Stimulated activated CD8-positive, alpha-beta memory T cell treated with anti-CD3 and anti-CD28 coated beads, Interleukin-15, amount 100 ng/mL, for 1 hour (primary cell): ENCODE measurements at places on chromosomes 3 and 15.

DNA sequence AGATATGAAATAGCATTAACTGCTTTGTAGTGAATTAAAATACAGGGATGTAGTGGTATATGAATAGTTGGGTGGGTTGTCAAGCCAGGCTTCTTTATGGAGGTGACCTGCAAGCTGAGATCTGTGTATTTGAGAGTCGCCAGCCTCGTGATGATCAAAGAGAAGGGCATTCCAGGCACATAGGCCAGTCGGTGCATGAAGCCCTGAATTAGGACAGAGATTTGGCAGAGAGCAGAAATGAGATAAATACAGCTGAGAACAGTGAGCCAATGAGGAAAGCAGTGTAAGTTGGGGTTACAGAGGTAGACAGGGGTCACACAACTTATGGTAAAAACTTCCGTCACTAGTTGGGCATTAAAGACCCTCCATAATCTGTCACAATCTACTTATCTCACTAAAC is 641.9 kb downstream of the OTOL1 start:
- no peak for DNase-seq

- peak; percentile 40 for DNase-seq
These were observed 23.5 kb downstream of the ZNF80 start for GRCh38 chr3:114213627-114214541.

DNA sequence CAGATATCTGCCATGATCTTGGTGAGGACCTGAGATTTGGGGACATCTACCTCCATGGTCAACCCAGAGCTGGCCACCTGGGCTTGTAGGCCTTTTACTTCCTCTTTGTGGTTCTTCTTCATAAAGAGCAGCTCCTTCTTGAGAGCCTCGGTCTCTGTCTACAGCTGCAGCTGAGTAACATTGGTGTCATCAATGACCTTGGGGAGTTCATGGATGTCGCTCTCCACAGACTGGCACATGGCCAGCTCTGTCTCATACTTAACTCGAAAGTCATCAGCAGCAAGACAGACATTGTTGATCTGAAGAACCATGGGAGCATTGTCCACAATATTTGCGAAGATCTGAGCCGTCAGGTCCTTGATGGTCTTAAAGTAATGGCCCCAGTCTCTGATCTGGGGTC is 15.7 kb upstream of the RASA2 start:
- DNase-seq, result no peak

DNA sequence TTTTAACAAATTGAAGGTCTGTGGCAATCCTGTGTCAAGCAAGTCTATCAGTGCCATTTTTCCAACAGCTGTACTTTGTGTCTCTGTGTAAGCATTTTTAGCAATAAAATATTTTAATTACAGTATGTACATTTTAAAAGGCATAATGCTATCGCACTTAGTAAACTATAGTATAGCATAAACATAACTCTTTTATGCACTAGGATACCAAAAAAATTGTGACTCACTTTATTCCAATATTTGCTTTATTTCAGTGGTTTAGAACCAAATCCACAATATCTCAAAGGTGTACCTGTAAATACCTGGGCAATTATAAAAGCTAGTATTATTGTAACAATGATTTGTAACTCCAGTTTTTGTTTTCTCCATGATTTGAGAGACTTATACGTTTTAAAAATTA is 46.5 kb downstream of the FRMD5 start:
- DNase-seq, result no peak

- no peak for DNase-seq
These were observed 133.6 kb upstream of the ABHD17C start for GRCh38 chr15:80561500-80561899.

GRCh38 chr3:81585056-81585455 is 176.4 kb downstream of the GBE1 start:
- DNase-seq, result no peak

GRCh38 chr3:171309906-171310359 is 150.3 kb downstream of the TNIK start:
- no peak for DNase-seq

- no peak for DNase-seq
These were observed 16.4 kb downstream of the ARRDC4 start for GRCh38 chr15:97976766-97977503.

- no peak for DNase-seq
These were observed 46.8 kb upstream of the DPPA4 start for GRCh38 chr3:109384164-109384563.

DNA sequence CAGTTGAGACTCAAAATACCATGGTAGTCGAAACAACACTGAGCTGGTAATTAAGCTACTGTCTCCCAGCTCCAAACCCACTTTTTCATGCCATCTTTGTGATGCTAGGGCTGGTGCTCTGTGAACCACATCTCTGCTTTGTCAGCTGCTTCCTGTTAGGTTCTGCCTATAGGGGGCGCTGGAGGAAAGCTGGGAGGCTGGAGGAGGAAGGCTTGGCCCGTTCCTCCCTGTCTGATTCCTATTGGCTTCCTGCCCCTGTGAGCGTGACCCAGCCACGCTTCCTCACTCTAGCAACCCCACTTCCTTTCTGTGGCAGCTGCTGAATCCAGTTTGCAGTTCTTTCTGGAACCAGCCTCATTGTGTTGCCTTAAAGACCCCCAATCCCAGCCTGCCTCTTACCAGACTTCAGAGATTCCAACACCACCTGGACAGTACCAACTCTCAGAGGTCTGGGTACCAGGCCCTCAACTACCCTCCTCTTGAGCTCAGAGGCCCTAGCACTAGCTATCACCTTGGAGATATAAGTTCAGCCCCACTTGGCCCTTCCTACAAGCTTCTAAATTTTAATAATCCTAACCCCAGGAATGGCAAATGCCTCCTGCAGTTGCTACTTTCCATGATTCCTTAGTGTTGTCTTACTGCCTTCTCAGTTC is 120.9 kb downstream of the ERC2 start:
- DNase-seq, result no peak

DNA sequence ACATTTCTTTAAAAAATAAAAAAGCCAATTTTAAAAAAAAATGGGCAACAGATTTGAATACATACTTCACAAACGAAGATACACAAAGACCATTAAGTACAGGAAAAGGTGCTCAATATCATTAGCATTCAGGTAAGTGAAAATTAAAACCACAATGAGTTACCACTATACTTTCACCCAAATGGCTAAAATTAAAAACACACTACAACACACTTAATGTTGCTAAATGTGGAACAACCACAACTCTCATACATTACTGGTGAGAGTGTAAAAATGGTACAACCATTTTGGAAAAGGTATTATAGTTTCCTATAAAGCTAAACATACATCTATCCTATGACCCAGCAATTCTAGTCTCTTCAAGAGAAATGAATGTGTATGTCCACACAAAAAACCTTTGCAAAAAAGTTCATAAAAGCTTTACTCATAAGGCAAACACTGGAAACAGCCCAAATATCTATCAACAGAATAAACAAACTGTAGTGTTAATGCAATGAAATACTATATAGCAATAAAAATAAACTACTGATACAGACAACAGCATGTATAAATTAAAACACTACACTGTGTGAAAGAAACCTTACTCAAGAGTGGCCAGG is 14.9 kb downstream of the IP6K1 start:
- no peak for DNase-seq

DNA sequence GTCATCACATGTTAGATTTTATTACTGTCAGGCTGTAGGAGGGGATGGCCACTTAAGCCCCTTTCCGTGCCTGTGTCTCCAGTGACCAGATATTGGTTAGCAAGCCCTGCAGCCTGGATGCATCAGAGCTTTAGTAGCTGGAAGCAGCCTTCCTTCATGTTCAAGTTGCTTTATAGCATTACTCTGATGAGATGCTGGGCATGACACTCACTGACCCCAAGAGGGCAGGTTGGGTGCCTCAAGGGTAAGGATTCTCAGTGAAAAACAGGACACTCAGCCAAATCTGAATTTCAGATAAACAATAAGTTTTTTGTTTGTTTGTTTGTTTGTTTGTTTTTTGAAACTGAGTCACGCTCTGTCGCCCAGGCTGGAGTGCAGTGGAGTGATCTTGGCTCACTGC is 68.5 kb upstream of the PTX3 start:
- no peak for DNase-seq

DNA sequence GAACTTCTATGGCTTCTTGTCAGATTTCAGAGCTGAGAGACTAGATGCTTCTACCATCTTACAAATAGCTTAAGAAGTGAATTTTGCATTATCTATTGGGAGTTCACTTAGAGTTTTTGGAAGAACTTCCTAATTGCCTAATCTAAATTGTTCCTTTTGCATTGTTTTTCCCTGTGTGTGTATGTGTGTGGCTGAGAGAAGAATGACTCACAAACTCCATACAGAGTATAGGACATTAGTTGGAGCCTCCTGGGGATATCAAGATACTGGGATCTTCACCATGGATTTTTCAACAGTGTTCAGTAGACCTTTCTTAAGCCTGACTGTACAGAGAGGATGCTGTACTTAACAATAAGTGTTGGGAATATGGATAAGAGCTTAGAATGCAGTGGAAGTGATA is 10.9 kb downstream of the TLNRD1 start:
- DNase-seq, result no peak

GRCh38 chr15:66654739-66655375 is 47.2 kb upstream of the SMAD6 start:
- no peak for DNase-seq

DNA sequence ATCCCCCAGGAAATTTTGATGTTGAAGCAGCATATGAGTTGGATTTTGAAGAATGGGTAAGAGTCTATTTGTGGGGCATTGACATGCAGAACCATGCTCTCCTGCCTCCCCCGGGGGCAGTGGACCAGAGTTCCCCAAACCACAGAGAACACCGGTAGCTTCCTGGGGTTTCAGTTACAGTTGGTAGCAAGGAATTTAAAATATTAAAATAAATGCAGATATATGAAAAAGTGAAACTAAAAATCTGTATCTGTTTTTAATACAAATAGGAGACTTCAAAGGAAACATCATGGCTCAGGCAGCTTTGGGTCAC is 37.4 kb downstream of the SLC9A9 start:
- DNase-seq, result no peak

- DNase-seq, result no peak
These were observed 21.9 kb upstream of the ATP8B4 start for GRCh38 chr15:50140983-50141382.

DNA sequence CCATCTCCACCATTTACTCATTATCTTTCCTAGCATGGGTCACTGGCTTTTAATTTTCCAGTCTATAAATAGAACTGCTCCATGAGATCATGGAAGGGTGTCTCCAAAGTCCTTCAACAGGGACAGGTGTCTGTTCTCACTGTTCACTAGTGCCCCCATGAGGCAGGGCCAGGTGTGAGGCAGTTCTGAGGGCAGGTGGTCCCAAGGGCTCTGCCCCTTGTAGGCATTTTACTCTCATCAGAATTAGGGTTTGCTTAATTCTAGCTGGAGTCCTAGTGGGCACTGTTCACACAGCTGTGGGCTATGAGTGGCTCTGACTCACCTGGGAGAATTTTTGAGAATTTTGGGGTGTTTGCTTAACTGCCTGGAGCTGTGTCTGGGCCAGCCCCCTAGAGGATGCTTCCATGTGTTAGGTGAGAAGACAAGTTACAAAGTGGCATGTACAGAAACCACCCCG is 248.0 kb upstream of the LYSMD4 start:
- DNase-seq, result no peak

GRCh38 chr15:64096668-64097384 is 1.0 kb downstream of the SNX1 start:
- DNase-seq, result no peak

DNA sequence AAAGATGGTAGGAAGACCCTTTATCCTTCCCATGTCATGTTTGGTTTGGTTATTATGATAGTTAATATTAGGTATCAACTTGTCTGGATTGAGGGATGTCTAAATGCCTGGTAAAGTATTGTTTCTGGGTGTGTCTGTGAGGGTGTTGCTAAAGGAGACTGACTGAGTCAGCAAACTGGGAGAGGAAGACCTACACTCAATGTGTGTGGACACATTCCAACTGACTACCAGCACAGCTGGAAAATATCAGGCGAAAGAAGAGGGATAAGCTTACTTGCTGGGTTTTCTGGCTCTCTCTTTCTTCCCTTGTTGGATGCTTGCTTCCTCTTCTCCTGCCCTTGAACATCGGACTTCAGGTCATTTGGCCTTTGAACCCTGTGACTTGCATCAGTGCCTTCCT is 1227.6 kb upstream of the EPHA6 start:
- DNase-seq, result no peak
